ENCODE measurements at places on chromosomes 3 and 15. TPM values are rescaled to one million over a fixed set of nuclear protein-coding genes. Genes with fewer than 3 reads are reported as not detected.

PCYT1A gene
- 75.7 TPM for total RNA-seq

ROPN1 gene
- not detected for total RNA-seq

TEX55 gene
- not detected for total RNA-seq

BNC1 gene
- 2.3 TPM for total RNA-seq

CHST13 gene
- not detected for total RNA-seq

GOLGA8T gene
- not detected for total RNA-seq

SRGAP3 gene
- 0.99 TPM for total RNA-seq

GOLGA6L10 gene
- total RNA-seq = 2.4 TPM

GRCh38 chr3:171227359-171227758, 200.8 kb upstream of the SLC2A2 start:
- peaks cover 9% of the 10 kb centered on the region for H3K36me3 ChIP-seq
- no peak overlapping the region for H3K4me3 ChIP-seq
- H3K4me1 ChIP-seq = peaks cover 23% of the 10 kb centered on the region
- DNase-seq = no peak

GRCh38 chr3:82080261-82080660, 318.8 kb upstream of the GBE1 start:
- H3K36me3 ChIP-seq = no peaks in the 10 kb centered on the region
- no peak overlapping the region for H3K4me3 ChIP-seq
- no peaks in the 10 kb centered on the region for H3K27me3 ChIP-seq
- peaks cover 47% of the 10 kb centered on the region for H3K4me1 ChIP-seq
- H3K27ac ChIP-seq = peak overlapping the region; percentile 68

DNA sequence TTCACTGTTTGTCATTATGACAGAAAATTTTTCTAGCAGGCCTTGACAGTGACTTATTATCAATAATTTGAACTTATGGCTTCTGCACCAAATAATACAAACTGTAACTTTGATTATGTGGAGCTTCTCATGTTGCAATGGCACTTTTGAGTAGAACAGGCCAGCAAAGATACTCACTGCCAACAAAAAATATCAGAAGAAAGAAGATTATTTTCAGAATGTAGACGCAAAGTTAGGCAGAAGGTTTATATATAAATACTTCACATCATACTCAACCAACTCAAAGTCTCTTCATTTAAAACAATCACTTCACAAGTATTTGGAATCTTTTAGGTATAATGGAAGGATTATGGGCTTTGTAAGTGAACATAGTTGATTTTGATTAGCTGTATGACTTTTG, 893.0 kb downstream of the ROBO2 start:
- DNase-seq = no peak
- no peak overlapping the region for H3K4me3 ChIP-seq

DNA sequence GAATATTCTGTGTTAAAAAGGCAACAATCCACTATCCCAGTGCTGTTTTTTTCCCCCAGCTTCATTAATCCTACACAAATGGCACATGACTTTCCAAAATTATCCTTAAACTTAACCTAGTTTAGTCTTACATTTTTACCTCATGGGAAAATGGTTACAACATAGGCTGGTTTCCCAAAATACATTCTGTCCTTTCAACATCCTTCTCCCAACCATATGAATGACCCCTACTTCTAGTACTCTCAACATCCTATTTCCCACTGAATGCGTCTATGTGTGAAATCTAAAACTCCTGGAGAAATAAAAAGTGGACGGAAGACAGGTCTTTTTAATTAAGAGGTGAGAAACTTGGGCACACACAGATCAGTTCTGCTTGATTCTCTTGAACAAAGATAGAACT, 33.3 kb downstream of the ATOSA start:
- peaks cover 19% of the 10 kb centered on the region for H3K4me1 ChIP-seq
- peaks cover 3% of the 10 kb centered on the region for H3K36me3 ChIP-seq
- no peak for DNase-seq
- H3K27me3 ChIP-seq = no peaks in the 10 kb centered on the region
- H3K4me3 ChIP-seq = no peak overlapping the region

- no peak for DNase-seq
- peaks cover 44% of the 10 kb centered on the region for H3K4me1 ChIP-seq
- H3K27ac ChIP-seq = peak overlapping the region; percentile 94
- H3K36me3 ChIP-seq = no peaks in the 10 kb centered on the region
Measured at GRCh38 chr3:73503781-73504180, 121.0 kb downstream of the PDZRN3 start.

GRCh38 chr3:187368251-187369088, at the start of gene RTP4:
Gene RTP4, plus strand, starts transcription at chr3:187368385. Its CDS starts 57 bp downstream, at chr3:187368442.
- peaks cover 6% of the 10 kb centered on the region for H3K27me3 ChIP-seq
- peaks cover 8% of the 10 kb centered on the region for H3K4me1 ChIP-seq
- DNase-seq = no peak
- H3K27ac ChIP-seq = peak within 1 kb of the TSS; percentile 64
- H3K4me3 ChIP-seq = peak within 1 kb of the TSS; percentile 26

DNA sequence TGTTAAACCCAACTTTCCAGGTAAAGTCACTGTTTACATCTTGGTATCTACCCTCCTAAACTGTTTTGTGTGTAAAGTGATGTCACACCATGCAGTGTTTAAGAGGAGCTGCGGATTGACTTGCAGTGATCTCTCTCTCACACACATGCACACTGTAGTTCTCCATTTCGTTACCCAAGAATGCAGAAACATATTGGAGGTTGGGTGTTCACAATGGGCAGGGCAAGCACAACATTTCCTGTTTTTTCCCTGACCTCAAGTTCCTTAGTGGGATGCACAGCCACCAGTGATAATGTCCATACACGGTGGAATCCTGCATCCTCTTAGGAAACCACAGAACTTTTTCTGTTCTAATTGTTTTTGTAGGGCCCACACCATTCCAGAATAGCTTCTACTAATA, 85.3 kb upstream of the CFAP20DC start:
- no peak overlapping the region for H3K27ac ChIP-seq
- no peaks in the 10 kb centered on the region for H3K27me3 ChIP-seq
- DNase-seq = no peak
- H3K36me3 ChIP-seq = no peaks in the 10 kb centered on the region

DNA sequence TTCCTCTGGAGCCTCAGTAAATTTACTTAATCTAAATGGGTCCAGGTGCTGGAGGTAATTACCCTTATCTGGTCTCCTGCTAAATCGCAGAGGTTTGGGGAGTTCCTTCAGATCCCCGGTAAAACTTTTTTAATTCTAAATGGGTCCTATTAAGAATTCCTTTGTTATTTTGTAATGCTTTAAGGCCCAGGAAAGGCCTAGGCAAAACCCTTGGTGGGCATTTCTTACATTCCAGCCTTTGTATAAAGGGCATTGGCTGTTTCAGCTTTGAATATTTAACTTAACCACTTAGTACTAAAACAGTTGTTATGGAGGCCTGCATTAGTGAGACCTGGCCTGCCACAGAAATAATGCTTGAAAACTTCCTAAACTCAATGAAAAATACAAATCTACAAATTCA, 14.9 kb upstream of the ZNF662 start:
- H3K4me1 ChIP-seq = no peaks in the 10 kb centered on the region
- no peak overlapping the region for H3K27ac ChIP-seq
- H3K27me3 ChIP-seq = peaks cover 27% of the 10 kb centered on the region
- no peaks in the 10 kb centered on the region for H3K36me3 ChIP-seq
- DNase-seq = no peak

GRCh38 chr3:164903820-164904451, 174.4 kb downstream of the SI start:
- H3K4me1 ChIP-seq = no peaks in the 10 kb centered on the region
- H3K36me3 ChIP-seq = no peaks in the 10 kb centered on the region
- no peak overlapping the region for H3K27ac ChIP-seq
- H3K27me3 ChIP-seq = peaks cover 3% of the 10 kb centered on the region
- H3K4me3 ChIP-seq = no peak overlapping the region

DNA sequence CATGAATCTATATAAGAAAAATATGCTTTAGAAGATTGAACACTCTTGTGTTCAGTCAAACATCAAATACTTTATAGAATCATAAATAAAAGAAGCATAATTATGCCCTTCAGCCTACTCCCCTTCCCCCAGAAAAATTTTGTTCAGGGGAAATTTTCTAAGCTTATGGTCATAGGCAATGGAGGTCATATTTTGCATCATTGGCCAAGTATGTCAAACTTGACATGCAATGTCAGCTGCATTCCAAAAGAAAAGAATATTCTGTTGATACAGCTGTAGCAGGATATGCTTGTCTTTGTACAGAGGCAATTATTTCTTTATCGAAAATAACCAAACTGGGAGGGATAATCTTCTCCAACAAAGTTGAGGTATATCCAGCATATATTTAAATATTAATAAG, 328.2 kb downstream of the ZIC1 start:
- H3K36me3 ChIP-seq = no peaks in the 10 kb centered on the region
- no peaks in the 10 kb centered on the region for H3K27me3 ChIP-seq
- no peak overlapping the region for H3K4me3 ChIP-seq
- H3K27ac ChIP-seq = no peak overlapping the region
- DNase-seq = no peak

DNA sequence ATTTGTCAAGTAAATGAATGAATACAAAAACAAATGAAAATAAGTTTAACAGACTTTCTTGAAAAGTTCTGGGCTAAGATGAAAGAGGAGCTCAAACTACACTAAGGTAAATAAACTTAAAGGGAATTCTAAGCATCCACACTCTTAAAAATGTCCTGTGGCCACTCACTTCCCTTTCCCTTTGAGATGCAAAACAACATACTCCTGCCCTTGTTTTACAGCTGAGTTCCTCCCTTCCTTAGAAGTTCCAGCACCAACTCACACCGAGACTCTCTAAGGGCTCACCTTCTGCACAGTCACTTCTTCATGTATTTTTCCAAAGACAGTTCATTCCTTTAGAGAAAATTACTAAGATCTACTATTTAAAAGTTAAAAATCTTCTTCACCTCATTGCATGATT, 123.3 kb upstream of the CMC1 start:
- no peaks in the 10 kb centered on the region for H3K4me1 ChIP-seq
- no peak overlapping the region for H3K4me3 ChIP-seq
- H3K36me3 ChIP-seq = no peaks in the 10 kb centered on the region
- H3K27me3 ChIP-seq = peaks cover 13% of the 10 kb centered on the region

DNA sequence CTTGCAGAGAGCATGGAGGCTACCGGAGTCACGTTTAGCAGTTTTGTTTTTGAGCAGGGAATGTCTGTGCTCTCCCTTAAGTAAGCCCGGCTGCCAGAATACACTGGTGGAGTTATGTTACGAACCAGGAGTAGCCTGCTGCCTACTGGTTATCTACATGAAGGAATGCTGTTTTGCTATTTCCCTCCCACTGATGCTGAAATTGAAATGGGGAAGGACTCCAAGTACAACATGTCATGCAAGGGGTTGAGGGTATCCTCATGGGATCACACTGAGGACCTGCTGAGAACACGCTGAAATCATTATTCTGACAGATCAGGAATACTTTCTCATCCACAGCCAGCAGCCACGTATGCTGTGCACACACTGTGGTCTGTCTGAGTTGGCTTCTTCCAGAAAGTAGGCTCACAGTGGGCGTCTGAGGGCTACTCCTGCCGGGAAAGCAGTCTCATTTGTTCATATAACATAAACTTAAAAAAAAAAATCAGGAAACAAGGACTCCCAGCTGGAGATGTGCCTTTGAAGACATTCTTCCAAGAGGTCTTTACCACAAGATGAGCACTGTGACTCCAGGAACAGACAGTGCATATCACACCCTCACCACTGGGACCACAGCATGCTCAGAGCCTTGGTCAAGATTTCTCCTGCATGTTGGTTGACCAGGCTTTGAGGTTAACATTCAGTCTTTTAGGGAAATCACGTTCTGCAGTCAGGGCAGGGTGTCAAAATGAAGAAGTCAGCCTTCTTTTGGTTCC, 300.4 kb upstream of the RASGRP1 start:
- peaks cover 66% of the 10 kb centered on the region for H3K4me1 ChIP-seq
- peaks cover 3% of the 10 kb centered on the region for H3K36me3 ChIP-seq
- DNase-seq = no peak
- peak overlapping the region; percentile 96 for H3K27ac ChIP-seq
- H3K27me3 ChIP-seq = no peaks in the 10 kb centered on the region

DNA sequence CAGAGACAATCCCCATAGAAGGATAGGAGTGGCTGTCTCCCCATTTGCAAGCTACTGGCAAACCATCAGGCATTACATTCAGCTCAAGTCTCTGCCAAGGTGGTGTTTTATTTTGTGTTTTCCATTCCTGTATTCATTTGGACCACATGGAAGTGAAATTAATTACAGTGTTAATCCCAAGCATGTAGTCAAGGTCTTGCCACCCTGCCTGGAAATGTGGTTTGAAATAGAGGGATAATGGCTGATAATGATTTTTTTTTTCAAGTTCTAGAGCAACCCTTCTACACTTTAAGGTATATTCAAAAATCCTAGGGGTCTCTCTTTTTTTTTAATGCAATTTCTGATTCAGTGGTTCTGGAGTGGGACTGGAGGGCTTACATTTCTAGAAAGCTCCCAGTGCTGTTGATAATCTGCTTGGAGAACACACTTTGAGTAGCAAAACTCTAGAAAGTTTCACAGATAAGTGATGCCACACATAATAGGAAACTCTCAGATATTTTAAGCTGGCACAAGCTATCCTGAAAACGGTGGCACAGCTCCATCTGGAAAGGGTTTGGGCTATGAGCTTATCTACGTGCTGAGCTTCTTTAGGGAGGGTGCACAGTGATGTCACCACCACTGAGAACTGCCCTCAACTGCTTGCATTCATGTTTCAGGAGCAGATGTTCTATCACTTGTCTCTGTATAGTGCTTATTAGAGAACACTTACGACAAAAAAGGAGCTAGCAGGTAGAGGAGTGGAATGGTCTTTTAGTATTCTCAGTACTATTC, 140.1 kb upstream of the IL12A start:
- no peaks in the 10 kb centered on the region for H3K36me3 ChIP-seq
- peaks cover 72% of the 10 kb centered on the region for H3K4me1 ChIP-seq
- no peak overlapping the region for H3K27ac ChIP-seq
- H3K27me3 ChIP-seq = no peaks in the 10 kb centered on the region
- DNase-seq = no peak

DNA sequence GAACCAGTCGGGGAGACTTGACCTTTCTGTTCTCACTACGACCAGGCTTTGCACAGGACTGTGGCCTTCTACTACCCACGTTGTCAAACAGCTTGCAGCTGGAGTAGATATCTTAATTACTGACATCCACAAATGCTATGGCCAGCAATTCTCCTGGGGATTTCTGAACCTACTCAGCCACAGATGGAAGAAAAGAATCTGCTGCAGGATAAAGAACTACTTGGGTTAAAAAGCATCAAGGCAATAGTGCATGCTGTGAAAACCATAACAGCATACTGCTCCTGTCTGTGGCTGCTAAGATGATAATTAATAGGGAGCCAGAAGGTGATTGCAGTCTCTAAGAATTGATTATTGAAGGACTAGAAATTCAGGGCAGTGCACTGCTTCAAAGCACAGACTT, 859.2 kb upstream of the SEMA6D start:
- no peak overlapping the region for H3K4me3 ChIP-seq
- no peaks in the 10 kb centered on the region for H3K36me3 ChIP-seq
- H3K27me3 ChIP-seq = peaks cover 6% of the 10 kb centered on the region
- no peak overlapping the region for H3K27ac ChIP-seq
- DNase-seq = no peak

DNA sequence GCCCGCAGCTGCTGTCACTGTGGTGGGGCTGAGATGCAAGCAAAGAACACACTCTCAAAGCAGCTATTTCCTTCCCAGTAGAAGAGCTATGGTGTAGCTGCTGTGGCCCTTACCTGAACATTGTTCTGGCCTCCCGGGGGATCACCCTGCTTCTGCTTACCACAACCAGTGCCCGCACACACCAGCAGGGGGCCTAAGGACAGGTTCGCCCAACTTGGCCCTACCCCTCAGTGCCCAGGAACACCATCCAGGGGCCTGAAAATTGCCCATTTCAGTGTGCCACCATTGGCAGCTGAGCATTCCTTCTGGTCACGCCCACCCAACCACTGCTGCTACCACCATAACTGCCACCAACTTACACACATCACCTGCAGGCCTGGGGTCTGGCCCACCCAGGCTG, 113.0 kb downstream of the TP63 start:
- H3K36me3 ChIP-seq = peaks cover 2% of the 10 kb centered on the region
- H3K27me3 ChIP-seq = peaks cover 1% of the 10 kb centered on the region
- H3K4me1 ChIP-seq = no peaks in the 10 kb centered on the region
- no peak overlapping the region for H3K27ac ChIP-seq
- no peak for DNase-seq

Measured in chondrocyte (in vitro differentiated cells).